ENCODE measurements at places on chromosomes 5 and 9.

- DNase-seq: no peak
Measured at GRCh38 chr9:134982311-134982710, 64.6 kb upstream of the FCN1 start.

DNA sequence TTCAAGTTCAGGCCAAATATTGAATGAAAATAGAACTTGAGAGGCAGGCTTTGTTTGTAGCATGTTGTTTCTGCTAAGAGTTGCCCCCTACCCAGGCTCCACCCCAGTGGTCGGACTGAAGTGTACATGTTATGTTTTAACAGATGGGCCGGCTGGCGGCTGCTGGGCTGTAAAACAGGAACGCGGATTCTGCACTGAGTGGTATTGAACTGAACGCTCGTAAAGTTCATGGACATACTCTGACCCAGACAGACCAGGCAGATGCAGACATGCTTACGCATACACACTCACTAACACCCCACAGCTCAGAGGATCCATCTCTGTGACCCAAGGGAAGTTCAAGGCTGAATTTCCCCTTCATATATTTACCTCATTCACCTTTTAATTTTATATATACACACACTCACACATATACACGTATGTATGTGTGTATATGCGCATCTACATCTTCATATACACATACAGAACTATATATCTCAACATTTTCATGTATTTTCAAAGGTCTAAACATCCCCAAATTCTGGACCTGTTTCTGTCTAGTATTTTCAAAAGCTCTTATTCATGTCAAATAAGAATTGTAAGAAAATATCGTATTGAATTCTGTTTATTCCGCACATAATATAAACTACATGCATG lies 1.4 kb downstream of the MARCHF3 start:
- DNase-seq: no peak

- DNase-seq: no peak
Measured at GRCh38 chr9:70409280-70409679, 5.2 kb downstream of the KLF9 start.

DNA sequence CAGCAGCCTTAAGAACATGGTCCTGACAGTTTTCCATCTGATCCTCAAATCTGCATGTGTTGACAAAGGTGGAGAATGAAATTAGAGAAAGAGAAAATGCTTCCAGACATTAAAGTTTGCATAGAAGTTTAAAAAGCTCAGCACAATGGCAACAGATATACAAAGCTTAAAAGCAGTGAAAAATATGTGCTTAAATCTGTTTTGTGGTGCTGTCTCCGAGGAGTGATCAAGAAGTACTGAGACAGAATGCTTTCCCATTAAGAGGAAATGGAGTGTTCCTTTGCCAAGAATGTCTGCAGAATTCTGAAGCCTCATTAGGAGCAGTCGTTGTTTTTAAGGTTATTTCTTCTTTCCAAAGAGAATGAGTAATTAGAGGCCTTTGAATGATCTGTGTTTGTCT lies 131.4 kb downstream of the MCTP1 start:
- no peak for DNase-seq

GRCh38 chr5:33958176-33958575 lies 22.0 kb downstream of the RXFP3 start:
- DNase-seq: no peak

- no peak for DNase-seq
Measured at GRCh38 chr5:55102348-55102747, at the start of gene GZMA. TSS of gene GZMA (plus strand) at chr5:55102646. CDS start at chr5:55102683, 37 bp downstream.

- no peak for DNase-seq
Measured at GRCh38 chr5:134142052-134142451, 27.6 kb downstream of the TCF7 start.

DNA sequence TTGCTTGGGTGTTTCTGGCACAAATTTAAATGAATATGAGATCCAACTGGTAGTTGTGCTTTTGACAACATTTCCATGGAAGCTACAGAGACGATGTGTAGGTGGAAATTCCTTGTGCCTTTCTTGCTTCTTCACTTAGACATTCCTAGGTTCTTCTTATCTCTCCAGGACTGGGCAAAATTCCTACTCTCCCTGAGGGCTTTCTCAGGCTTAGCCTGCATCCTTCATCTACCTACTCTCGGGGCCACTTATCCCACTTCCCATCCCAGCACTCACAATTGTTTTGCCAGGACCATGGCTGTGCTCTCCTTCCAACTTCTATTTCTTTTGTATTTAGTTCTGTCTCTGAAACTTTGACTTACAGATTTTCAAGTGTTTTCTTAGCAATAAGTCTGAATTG lies 17.8 kb upstream of the SPINK1 start:
- no peak for DNase-seq

DNA sequence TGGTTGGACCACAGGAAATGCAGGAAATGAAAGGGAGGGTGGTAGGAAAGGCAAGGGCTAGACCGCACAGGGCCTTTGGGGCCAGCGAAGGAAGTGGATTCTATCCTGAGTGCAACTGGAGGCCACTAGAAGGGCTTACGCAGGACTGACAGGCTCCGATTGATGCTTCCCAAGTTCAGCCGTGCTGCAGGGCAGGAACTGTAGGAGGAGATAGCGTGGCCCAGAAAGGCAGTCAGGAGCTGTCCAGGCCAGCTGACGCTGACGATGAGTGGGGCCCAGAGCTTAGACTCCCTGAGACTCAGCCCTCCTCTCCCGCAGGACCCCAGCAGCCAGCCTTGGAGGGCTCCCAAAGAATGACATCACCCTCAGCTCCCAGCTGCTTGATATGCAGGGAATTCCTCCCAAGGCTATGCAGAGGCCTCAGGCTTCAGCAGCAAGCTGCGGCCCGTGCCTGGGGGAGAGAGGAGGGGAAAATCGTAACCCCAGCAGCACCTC lies 48.8 kb downstream of the KCNIP1 start:
- peak; percentile 64 for DNase-seq

DNA sequence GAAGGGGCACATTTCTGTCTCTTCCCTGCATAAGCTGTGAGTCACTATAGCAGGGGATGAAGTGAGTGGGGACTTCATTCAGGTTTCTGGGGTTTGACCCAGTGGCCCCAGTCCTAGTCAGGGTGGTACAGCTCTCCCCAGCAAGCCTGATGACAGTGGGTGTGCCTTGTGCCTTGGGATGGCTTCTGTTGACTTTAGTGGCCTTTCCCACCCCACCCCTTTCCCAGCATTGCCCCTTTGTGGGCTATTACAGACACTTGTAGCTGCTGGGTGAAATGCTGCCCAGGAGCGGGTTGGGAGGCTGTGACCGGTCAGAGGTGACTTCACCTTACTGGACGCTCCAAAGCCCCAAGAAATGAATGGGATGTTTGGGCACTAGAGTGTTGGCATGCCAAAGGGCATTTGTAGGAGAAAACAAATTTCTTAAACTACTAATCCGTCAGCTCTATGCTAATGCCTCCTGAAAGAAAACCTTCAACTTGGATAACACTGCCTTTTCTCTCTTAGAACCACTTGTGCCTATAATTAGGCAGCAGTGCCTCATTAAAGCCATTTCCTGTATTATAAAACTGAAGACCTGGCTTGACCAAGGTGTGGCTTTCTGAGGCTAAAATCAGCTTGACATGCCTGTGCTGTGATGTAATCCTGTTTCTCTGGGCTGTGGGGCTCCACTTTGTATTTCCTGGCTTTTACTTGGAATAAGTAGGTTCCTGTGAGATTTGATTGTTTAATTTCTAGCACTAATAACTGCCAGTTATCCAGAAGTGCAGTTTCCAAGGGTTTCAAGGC lies 119.0 kb upstream of the SLC25A48 start:
- no peak for DNase-seq

GRCh38 chr9:34958411-34958982 lies 412 bp downstream of the PHF24 start:
- no peak for DNase-seq

GRCh38 chr5:154483654-154484392 lies 5.8 kb upstream of the HAND1 start:
- no peak for DNase-seq

DNA sequence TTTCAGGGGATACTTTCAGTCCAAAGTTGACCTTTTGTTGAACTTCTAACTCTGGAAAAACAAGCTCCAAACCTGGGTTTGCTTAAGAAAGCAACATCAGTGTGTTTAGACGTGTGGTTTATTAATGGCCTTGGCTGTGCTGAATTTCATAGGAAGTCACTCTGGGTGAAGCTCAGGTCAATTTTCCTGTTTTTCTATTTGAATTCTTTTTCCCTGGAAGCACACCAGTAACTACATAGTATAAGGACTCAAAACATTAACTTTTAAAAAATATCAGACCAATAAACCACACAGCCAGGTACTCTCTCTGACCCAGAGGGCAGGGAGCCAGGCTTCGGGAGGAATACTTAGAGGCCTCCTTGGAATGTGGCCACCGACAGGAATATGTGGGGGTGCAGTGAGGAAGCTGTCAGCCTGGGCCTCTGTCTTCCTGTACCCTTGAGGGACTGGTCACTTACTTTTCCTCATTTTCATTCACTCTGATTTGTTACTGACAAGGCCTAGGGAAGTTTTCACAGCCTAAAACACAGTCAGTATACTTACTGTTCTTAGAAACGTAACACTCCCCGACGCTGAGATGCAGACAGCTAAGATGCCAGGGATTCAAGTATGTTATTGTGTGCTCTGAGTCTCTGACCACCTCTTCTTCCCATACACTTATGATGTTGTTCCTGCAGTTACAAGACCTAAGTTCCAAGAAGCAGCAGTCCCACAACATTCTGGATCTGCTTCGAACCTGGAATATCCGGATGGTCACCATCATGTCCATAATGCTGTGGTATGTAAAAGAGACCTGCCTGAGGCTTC lies 18.9 kb downstream of the SLC22A5 start:
- DNase-seq: no peak

GRCh38 chr9:137339045-137339907 lies 37.2 kb upstream of the NRARP start:
- no peak for DNase-seq

- no peak for DNase-seq
Measured at GRCh38 chr5:131067636-131068035, 97.4 kb downstream of the HINT1 start.

DNA sequence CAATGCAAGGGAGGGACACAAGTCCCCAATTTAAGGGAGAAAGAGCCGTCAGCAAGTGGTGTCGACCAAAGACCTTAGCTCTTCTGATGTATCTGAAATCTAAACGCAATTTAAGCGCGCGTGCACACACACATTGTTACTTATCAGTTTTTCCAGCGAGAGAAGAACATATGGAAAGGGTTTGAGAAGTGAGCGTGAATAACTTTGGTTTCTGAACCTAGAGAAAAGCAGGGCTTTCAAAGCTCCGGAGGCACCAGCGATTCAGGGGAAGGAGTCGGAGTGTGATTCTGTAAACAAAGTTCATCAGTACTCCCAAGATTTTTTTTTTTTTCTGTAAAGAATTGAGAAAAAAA lies 191.8 kb downstream of the MEF2C start:
- no peak for DNase-seq

- no peak for DNase-seq
Measured at GRCh38 chr9:70392850-70393249, 21.6 kb downstream of the KLF9 start.

GRCh38 chr5:170388818-170389549 lies at the start of gene KCNMB1:
TSS of gene KCNMB1 (minus strand) at chr5:170389367. CDS start at chr5:170385447, 3,920 bp downstream.
- DNase-seq: no peak

DNA sequence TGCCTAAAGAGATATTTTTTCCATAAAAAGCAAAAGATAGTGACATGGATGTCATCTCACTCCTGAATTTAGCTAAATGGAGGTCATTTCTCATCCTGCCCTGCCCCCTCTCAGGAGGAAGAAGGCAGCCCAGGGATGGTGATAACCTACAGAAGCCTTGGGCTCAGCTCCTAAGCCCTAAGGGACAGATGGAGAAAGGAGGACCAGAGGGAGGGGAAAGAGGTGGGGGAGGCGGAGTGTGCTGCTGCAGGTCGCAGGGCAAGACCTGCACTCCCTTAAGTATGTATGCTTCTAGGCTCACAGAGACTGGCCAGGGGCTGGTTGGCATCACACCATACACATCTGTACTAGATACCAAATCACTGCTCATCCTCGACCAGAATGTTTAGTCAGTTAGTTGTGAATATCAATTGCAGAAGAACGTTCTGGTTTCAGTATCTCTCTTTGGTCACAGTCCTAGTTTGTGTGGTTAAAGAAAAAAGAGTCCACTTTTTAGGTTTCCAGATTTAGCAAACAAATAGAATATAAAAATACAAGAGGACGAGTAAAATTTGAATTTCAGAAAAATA lies 18.4 kb upstream of the CDKN2AIPNL start:
- DNase-seq: no peak

- DNase-seq: no peak
Measured at GRCh38 chr5:83487155-83487554, 15.6 kb downstream of the VCAN start.

DNA sequence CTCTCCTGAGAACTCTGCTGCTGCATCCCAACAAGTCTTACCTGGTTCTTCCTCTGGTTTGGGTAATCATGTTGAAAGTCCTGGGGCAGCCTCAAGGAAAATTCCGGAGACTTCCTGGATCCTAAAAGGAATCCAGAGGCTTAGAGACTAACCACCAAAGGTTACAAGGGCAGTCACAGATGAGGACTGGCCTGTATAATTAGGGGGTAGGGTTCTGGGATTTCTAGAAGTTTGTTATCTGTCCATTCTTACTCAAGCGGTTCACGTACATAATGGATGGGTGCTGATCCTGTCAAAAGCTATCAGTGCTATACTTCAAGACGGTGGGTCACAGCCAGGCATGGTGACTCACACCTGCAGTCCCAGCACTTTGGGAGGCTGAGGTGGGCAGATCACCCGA lies 51.4 kb upstream of the EPB41L4B start:
- DNase-seq: no peak

- no peak for DNase-seq
Measured at GRCh38 chr5:10370931-10371330, 17.4 kb downstream of the MARCHF6 start.

GRCh38 chr5:160641405-160641804 lies 210.6 kb downstream of the ATP10B start:
- DNase-seq: no peak

DNA sequence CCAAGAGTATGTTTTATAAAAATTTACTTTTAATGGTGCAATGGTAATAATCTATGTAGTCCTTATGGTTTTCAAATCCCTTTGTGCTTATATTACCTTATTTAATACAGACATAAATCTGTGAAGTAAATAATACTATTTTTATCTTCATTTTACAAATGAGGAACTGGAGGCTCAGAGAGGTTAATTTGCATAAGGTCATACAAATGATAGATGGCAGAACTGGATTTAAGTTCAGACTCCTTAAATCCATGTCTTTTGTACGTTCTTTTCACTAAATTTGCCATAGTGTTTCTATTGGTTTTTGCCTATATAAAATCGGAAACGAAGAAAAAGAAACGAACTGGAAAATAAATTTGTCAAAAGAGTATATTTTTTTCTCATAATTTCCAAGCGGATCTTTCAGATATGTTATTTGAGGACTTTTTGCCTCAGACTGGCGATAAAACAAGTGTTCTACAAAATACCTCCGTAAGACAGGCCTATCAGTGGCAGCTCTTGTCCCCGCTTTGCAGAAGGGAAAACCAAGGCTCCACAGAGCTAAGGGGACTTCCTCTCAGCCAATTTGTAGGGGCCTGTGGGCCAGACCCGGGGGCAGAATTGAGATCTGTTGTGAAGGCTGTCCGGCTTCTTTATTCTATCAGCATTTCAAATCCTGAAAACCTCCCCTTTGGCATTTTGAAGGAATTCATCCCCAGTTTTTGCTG lies 1.1 kb upstream of the TNFAIP8 start:
- no peak for DNase-seq

- DNase-seq: no peak
Measured at GRCh38 chr5:105953616-105954015, 1717.1 kb downstream of the EFNA5 start.

- DNase-seq: no peak
Measured at GRCh38 chr9:107284636-107285035, 1.6 kb downstream of the RAD23B start.

- no peak for DNase-seq
Measured at GRCh38 chr5:135395451-135395850, 3.6 kb downstream of the MACROH2A1 start.
